ENCODE measurements at places on chromosomes 5 and 9.

DNA sequence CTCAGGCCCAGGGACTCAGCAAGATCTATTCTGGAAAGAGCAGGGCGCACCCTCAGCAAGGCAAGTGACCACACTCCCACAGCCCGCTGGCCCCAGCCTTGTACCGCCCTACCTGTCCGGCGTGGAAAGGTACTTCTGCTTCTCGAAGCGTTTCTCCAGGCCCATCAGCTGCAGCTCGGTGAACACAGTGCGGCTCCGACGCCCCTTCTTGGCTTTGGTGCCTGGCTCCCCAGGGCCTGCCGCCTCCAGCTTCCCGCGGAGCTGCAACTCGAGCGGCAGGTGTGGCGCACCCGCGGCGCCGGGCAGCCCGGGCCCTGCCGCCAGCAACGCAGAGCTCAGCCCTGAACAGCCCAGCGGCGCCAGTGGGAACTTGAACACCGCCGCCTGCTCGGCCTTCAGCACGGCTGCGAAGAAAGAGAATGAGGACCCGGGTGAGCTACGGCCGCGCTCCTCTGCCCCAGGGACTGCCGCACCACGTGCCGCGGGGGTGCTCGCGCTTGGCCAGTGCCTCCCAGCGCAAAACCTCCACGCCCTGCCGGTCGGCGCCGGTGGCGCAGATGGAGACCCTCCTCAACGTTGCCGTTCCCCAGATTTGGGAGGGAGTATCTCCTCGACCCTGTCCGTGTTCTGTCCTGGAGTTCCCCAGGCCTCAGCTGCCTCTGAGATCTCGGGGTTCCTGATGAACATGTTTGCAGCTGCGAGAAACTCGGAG, 2.2 kb downstream of the BARX1 start:
- H3K4me1 ChIP-seq, result peaks cover 6% of the 10 kb centered on the region
- H3K36me3 ChIP-seq, result no peaks in the 10 kb centered on the region
- H3K27me3 ChIP-seq, result peaks cover 13% of the 10 kb centered on the region
- no peak overlapping the region for H3K27ac ChIP-seq
- no peak for DNase-seq

DNA sequence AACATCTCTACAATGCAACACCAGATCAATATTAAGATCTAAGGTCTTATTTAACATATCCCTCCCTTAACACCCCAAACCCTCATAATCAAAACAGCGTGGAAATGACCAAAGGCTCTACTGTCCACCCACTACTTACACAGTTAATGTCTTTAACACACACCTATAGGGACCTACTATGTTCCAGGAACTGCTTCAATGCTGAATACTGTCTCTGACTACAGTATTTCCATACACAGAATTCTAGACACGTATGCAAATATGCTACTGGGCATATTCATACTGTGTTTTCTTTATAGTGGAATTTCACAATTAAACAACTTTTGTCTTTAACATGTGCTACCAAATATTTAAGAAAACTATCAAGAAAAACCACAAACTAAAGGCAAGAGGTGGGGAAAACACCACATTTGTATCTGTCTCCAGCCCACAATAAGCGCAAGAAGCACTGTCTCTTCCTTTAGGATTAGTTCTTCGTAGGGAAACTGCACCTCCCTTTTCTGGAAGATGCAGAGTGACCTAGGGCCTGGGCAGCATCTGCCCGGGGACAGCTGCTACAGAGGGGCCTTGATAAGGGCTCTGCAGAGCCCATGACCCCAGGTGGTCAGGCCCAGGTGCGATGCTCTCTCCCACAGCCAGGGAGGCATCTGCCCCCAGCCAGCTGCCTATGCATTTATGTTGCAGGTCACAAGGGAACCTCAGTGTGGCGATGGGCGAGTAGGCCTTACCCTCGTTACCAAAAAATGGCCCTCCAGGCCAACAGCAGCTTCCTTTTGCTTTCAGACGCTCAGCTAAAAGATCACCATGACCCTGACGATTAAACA, 55.2 kb downstream of the PSMB7 start:
- H3K4me1 ChIP-seq, result no peaks in the 10 kb centered on the region
- H3K27ac ChIP-seq, result no peak overlapping the region
- DNase-seq, result no peak
- H3K4me3 ChIP-seq, result no peak overlapping the region
- H3K36me3 ChIP-seq, result no peaks in the 10 kb centered on the region
- H3K27me3 ChIP-seq, result no peaks in the 10 kb centered on the region

- H3K27ac ChIP-seq, result no peak overlapping the region
- no peak for DNase-seq
- no peaks in the 10 kb centered on the region for H3K27me3 ChIP-seq
- H3K4me3 ChIP-seq, result no peak overlapping the region
Observed at GRCh38 chr5:97839341-97840086, 656.5 kb upstream of the RIOK2 start.

GRCh38 chr5:141326088-141326854, 4.0 kb upstream of the PCDHGA1 start:
- no peak for DNase-seq
- H3K4me1 ChIP-seq, result no peaks in the 10 kb centered on the region
- no peak overlapping the region for H3K27ac ChIP-seq
- H3K36me3 ChIP-seq, result no peaks in the 10 kb centered on the region

- H3K4me1 ChIP-seq, result no peaks in the 10 kb centered on the region
- H3K27me3 ChIP-seq, result no peaks in the 10 kb centered on the region
- no peaks in the 10 kb centered on the region for H3K36me3 ChIP-seq
- H3K27ac ChIP-seq, result no peak overlapping the region
- H3K4me3 ChIP-seq, result no peak overlapping the region
Observed at GRCh38 chr5:58849921-58850667, 267.2 kb downstream of the RAB3C start.

DNA sequence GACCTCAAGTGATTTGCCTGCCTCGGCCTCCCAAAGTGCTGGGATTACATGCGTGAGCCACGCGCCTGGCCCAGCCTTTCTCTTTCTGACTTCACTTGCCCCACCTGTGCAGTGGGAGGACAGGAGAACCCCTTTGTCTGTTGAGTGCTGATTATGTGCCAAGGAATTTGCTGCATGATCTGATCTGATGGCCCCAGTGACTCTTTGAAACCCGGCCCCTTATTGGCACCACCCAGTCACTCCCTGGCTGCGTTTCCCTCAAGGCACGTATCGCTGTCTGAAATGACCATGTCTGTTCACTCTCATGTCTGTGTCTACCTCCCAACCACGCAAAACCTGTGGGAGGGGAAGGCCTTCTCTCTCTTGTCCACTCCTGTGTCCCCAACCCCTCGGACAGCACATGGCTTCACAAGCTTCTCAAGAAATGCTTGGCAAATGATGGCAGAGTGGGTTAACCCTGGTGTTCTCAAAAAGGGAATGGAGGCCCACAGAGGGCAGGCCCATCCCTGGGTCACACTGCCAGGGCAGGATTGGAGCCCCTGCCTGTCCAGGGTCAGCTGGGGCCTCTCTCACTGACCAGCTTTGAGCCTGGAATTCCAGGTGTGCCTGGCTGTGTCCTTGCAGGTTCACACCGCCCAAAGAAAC, 21.9 kb downstream of the NEK6 start:
- H3K4me3 ChIP-seq, result no peak overlapping the region
- no peaks in the 10 kb centered on the region for H3K27me3 ChIP-seq
- DNase-seq, result no peak
- H3K4me1 ChIP-seq, result peaks cover 28% of the 10 kb centered on the region
- peak overlapping the region; percentile 75 for H3K27ac ChIP-seq
